Glomerular endothelial cell (primary cell): ENCODE measurements at places on chromosomes 12 and 14. TPM values are rescaled to one million over a fixed set of nuclear protein-coding genes. Genes with fewer than 3 reads are reported as not detected.

DNA sequence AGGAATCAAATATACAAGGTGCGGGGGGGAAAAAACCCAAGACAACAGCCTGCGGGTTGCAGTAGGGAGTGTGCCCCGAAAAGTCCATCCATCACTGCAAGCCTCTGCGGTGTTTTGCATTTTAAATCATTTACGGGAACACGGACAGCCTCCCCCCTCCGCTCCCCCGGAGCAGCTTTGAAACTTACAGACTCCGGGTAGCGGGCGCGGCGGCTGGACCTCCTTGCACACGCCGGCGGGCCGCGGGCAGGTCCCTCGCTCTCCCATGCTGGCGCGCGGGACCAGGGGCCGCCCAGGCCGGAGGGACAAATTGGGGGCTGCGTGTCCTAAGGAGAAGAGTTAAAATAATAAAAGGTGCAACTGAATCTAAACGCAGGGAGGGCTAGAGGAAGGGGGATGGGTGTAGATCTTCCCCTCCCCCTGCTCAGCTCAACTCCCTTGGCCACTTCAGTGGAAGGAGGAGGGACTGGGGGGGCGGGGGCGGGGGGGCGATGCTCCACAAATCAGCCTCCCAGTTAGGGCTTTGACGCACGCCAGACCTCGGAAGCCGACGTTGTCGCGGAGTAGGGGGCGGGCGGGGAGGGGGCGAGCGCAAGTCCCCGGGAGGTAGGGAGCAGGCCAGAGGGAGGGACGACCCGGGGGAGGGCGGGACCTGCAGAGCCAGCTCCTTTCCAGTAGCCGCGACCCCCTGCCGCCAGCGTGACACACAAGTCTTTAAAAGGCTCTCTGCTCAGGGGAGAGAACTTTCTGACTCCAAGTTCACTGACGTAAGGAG, at the start of gene KCNJ8:
TSS of gene KCNJ8 (minus strand) at position 349 of the 775 bp plus-strand sequence. CDS start 1,090 bp downstream, outside the sequence.
- no peak for DNase-seq

DNA sequence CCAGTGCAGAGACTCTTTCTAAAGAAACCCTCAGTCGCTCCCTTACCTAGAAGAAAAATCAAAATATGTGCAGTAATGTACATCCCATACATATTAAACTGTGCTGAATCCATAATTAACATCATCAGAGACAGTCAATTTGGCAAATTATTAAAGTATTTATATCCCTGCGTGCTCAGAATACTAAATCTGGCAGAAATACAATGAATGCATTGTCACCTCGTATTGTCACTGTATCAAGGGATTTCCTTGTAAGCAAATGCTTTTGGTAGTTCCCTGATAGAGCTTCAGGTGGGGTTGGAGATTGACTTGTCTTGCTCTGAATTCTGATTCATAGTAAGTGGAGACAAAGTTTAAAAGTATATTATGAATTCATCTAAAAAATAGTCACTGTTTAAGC, 319.1 kb downstream of the PPFIA2 start:
- no peak for DNase-seq

GRCh38 chr14:103260629-103261124, 73.4 kb upstream of the EIF5 start:
- no peak for DNase-seq

DNA sequence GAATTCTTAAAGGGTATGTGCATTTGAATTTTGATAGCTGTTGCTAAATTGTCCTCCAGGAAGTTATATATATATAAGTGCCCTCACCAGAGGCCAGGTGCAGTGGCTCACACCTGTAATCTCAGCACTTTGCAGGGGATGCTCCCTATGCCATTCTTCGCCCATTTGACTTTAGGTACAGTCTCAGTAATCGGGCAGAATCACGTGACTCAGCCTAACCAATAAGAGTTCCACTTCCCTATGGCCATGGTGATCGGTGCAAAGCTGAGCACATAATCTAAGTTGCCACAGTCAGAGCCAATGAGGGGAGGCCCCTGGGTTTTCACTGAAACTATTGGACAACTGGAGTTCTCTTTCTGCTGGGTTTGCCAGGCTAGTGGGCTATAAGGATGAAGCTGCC, 274.6 kb upstream of the TBX3 start:
- no peak for DNase-seq

GRCh38 chr14:51327376-51327775, 87.3 kb downstream of the TMX1 start:
- no peak for DNase-seq

DNA sequence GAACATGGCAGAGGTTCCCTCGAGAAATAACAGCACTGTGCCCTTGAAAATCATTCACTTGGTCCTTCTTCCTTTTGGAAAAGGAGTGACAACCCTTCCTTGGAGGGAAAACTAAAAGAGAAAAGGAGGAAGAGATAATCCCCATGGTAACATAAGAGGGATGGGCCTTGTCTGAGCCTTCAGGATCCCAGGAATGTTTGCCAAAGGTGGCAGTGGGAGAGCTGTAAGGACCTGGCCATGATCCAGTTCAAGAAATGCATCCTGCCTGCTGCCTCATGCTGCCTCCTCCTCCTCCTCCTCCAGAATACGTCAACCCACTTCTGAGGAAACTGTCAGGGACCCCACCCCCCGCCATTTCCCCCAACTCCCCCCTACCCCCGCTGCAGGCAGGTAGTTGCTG, 118.8 kb downstream of the KCNK10 start:
- no peak for DNase-seq

DNA sequence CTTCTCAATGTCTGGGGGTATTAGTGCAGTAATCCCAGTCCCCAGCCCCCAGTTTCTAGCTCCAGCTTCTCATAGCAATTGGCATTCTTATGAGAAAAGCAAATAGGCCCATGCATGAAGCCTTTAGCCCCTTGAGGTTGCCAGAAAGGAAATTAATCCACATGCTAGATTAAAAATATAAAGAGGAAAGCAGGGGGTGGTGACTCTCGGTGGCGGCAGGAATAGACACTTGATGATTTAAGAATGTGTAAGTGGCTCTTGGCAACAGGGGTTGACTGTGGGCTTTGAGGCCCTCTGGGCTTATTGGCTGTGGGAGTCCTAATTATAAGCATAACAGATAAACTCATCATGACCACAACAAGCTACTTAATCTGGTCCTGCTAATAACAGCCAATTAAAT, 1367.3 kb upstream of the FLRT2 start:
- DNase-seq, result no peak

- no peak for DNase-seq
Observed at GRCh38 chr12:63521706-63522105, 146.6 kb downstream of the DPY19L2 start.

- no peak for DNase-seq
Observed at GRCh38 chr12:2804393-2805142, 7.9 kb upstream of the ITFG2 start.

The GLI1 gene
- 0.12 and 0.19 TPM in 2 replicates for total RNA-seq

The GNS gene
- 259 and 353 TPM in 2 replicates for total RNA-seq

The GARIN6 gene
- total RNA-seq, result not detected in 2 replicates

The FAM90A1 gene
- 0.06 TPM in 1 of 2 replicates, not detected in the other for total RNA-seq

The HOXC6 gene
- total RNA-seq, result 0.10 and 0.70 TPM in 2 replicates

The CCDC197 gene
- not detected in 2 replicates for total RNA-seq

The NYNRIN gene
- 8.5 and 19.8 TPM in 2 replicates for total RNA-seq
